ENCODE measurements at places on chromosomes 16 and 17. TPM values are rescaled to one million over a fixed set of nuclear protein-coding genes. Genes with fewer than 3 reads are reported as not detected.

GRCh38 chr16:31375231-31375630, 17.9 kb upstream of the ITGAD start:
- no peak for DNase-seq
- H3K4me1 ChIP-seq, result no peaks in the 10 kb centered on the region
- H3K4me3 ChIP-seq, result no peak overlapping the region
- H3K36me3 ChIP-seq, result no peaks in the 10 kb centered on the region
- no peak overlapping the region for H3K27ac ChIP-seq

GRCh38 chr16:53083119-53083518, 28.3 kb downstream of the CHD9 start:
- H3K27ac ChIP-seq, result no peak overlapping the region
- no peak overlapping the region for H3K4me3 ChIP-seq
- no peaks in the 10 kb centered on the region for H3K27me3 ChIP-seq
- peaks cover 72% of the 10 kb centered on the region for H3K4me1 ChIP-seq

DNA sequence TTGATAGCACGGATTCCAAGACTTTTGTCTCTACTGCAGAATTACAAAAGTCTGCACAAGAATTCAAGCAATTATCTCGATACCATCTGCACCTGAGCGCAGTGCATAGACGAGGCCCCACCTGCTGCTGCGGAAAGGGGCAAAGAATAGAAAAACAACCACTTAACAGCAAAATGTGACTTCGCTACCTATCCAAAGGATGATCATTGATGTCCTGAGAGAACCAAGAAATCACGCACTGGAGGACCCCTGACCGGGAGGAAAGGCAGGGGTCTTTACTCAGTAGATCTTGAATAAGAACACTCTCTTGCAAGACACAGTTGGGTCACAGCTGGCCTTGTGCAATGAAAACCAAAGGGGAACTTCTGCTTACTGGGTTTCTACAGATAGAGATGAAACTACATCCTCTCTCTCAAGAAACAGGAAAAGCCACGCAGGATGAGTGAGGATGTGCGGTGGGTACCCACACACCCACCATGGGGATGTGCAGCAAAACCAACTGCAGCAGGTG, 147.4 kb upstream of the RPH3AL start:
- no peak overlapping the region for H3K4me3 ChIP-seq
- DNase-seq, result no peak
- no peaks in the 10 kb centered on the region for H3K36me3 ChIP-seq

DNA sequence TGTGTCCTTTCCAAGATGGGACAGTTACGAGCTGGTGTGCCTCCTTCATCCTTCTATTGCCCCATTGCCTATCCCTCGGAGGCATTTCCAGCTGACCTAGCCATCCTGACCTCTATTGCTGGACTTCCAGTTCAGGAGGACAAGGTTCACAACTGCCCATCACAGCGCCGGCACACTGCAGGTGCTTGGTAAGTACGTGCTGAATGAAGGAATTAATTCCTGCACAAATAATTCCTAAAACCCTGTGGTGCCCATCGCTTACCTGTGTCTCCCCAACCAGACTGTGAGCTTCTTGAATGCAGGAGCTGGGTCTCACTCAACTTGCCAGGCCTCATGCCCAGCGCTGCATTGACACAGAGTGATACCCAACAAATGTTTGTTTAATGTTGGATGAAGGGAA, 13.0 kb downstream of the ALOX15B start:
- DNase-seq, result no peak
- no peaks in the 10 kb centered on the region for H3K27me3 ChIP-seq
- peaks cover 15% of the 10 kb centered on the region for H3K4me1 ChIP-seq
- no peak overlapping the region for H3K4me3 ChIP-seq
- H3K27ac ChIP-seq, result no peak overlapping the region
- no peaks in the 10 kb centered on the region for H3K36me3 ChIP-seq

DNA sequence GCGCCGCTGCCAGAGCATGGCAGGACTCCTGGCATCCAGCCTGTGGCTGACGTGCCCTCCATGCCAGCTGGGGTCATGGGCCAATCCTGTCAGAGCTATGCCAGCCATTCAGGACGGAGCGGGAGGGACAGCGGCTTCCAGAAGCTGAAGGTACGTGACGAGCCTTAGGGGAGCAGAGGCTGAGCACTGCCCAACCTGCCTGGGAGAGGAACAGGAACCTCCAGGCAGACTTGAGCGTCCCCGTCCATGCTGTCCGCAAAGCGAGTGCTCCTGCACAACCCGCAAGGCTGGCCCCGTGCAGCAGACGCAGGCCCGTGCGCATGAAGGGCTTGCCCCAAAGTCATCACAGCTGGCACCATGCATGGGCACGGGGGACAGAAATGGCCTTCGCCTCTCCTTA, 21.5 kb downstream of the NDUFAF8 start:
- H3K4me3 ChIP-seq, result no peak overlapping the region
- DNase-seq, result no peak
- H3K36me3 ChIP-seq, result peaks cover 76% of the 10 kb centered on the region
- H3K27ac ChIP-seq, result no peak overlapping the region
- H3K4me1 ChIP-seq, result no peaks in the 10 kb centered on the region

Gene CUEDC1
- 39.9 TPM for polyA plus RNA-seq

Gene TLCD1
- 2.5 TPM for polyA plus RNA-seq

Gene SOCS1
- polyA plus RNA-seq, result 9.1 TPM

Gene SDR42E1
- 0.78 TPM for polyA plus RNA-seq

Measured in heart left ventricle (tissue), 16 donors.